Progenitor cell of endocrine pancreas (in vitro differentiated cells): ENCODE measurements at places on chromosomes 12 and 14.

DNA sequence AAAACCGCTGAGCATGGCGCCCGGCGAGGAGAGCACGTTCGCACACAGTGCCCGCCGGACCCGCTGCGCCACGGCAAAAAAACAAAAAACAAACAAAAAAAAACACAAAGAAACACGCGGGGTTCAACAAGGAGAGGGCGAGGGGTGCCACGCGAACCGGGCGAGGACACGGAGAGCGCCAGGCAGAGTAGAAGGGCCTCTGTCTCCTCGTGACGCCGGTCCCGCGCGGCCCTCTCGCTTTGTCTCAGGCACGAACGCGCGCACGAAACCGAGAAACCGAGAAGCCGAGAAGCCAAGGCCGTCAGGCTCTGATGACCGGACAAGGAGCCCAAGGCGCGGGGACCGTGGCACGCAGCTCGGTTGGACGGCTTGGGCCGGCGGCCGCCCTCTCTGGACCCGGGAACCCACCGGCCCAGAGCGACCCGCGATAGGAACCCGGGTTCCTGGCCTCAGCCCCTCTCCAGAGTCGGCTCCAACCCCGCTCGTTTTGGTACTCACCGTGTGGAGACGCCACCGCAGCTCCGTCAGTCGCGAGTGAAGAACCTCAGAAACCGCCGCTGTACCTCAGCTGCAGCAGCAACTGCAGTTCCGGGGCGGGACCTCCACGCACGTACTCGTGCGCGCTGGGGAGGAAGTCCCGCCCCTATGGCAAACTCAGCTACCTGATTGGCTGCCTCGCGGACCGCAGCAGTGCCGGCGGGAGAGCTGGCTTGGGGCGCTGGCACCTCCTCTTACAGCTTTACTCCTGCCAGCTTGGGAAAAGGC is at the start of the genes DDX24 and IFI27L1:
Gene DDX24 (minus strand): TSS at position 582 of the 765 bp plus-strand sequence. CDS start 1,460 bp downstream, outside the sequence.
Gene IFI27L1 (plus strand): TSS at position 690 of the 765 bp plus-strand sequence. CDS start 15,628 bp downstream, outside the sequence.
- DNase-seq = peak; percentile 92

DNA sequence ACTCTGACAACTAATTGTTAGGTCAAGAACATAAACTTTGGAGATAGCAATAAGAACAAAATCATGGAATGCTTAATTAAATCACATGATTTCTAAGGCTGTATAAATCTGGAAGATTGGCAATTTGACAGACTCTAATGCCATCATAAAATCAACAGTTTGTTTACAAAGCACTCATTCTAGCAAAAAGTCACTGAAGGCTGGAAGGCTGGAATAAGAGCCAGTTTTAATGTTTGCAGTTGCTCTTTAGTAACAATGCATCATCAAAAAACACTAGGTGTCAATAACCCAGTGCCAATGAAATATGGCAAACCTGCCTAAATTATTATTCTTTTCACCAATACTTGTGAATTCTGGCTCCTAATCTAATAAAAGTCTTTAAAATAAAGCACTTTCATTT is 65.0 kb downstream of the NUMB start:
- DNase-seq = no peak

GRCh38 chr14:56676042-56676441 is 96.4 kb downstream of the TMEM260 start:
- DNase-seq = no peak

GRCh38 chr12:1628666-1629337 is at the start of gene WNT5B:
Gene WNT5B (plus strand): TSS chr12:1629231. CDS start chr12:1631355, 2,124 bp downstream.
- DNase-seq = no peak

DNA sequence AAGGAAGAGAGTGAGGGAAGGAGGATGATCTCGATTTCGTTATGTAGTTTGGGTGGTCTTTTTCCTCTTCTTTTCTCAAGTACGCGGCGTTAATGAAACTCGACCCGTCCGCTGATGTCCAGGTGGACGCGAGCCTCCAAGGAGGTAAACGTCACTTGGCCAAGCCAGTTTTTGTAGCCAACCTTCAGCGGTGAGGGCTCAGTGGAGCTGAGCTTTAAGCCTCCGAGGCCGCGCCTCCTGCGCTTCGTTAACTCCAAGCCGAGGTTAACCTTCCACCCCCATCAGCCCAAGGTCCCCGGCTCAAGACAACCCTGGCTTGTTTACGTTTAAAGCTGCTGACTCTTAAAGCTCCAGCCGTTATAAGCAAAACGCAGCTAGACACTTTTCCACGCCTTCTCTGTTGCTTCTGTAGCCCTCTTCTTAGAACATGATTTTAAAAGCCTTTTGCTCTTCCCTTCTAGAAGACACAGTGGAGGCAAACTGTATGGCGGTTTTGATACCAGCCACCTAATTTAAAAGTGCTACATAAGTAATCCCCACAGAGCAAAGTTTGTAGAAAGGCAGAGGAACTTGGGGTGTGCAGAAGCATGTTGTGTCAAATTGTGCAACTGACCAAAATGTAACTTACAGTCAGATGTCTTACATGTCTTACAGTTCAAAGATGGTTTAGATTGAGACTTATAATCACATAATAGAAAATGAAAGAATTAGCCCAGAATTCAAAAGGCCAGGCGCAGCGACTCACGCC is 923 bp upstream of the ITPR2 start:
- DNase-seq = peak; percentile 54

DNA sequence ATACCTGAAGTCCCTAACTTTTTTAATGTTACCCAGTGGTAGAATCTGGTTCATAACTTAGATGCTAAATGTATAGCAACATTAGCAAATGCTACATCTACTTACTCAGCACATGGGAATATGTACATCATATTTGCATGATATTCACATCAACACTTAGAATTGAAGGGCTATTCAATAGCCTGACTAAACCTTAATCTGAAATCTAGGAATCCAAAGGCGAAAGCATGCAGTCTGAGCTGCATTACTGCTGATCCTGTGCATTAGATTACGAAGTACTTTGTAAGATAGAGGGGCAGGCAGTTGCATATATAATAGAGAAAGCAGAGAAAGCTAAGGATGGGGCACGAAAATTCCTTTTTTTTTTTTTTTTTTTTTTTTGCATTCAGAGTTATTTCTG is 40.4 kb downstream of the SLC38A4 start:
- no peak for DNase-seq

- no peak for DNase-seq
Measured at GRCh38 chr12:105640761-105641160, 310.3 kb downstream of the C12orf75 start.

DNA sequence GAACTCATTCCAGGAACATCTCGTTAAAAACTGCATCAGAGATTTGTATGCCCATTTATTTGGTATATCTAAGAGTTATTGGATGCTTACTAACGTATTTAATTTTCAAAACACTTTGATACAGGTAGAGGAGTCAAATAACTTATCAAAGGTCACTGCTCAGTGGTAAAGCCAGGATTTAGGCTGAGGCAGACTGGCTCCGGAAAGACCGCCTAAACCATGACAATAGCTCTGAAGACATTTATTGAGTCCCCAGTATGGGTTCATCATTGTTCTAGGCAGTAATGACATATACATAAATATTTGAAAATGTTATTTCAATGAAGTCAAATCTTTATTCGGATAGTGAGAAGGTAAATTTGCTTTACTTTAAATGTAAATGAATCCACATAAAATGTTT is 30.3 kb downstream of the WBP11 start:
- DNase-seq = no peak

DNA sequence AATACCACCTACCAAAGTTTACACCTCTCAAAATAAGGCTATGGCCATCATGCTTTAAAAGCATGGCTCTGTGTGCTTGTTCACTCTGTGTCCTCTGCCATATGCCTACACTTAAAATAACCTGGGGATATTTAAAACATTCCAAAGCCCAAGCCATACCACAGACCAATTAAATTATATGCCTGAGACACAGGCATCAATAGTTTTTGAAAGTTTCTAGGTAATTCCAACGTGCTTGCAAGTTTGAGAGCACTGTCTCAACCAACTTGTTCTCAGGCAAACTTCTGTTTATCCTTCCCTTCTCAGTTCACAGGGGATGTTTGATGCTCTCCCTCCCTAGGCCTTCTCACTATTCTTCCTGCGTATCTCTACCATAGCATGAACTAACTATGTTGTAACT is 3.4 kb upstream of the FRMD6 start:
- no peak for DNase-seq

DNA sequence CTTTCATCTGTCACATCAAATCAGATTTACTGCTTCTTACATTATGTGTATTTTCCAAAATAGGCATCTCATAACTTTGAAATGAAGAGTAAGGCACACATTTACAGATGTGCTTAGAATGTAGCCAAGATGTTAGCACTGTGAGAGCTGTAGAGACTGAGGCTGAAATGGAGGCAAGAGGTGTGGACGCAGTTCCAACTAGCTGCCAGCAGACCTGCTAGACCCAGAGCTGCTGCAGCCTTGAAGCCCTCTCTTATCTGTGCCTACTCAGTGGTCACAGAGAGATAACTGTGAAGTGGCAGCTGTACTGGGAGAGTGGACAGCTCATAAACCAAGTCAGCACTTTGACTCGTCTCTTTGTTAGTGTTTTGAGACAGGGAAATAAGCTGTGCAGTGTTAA is 470.9 kb downstream of the CCER1 start:
- DNase-seq = no peak

DNA sequence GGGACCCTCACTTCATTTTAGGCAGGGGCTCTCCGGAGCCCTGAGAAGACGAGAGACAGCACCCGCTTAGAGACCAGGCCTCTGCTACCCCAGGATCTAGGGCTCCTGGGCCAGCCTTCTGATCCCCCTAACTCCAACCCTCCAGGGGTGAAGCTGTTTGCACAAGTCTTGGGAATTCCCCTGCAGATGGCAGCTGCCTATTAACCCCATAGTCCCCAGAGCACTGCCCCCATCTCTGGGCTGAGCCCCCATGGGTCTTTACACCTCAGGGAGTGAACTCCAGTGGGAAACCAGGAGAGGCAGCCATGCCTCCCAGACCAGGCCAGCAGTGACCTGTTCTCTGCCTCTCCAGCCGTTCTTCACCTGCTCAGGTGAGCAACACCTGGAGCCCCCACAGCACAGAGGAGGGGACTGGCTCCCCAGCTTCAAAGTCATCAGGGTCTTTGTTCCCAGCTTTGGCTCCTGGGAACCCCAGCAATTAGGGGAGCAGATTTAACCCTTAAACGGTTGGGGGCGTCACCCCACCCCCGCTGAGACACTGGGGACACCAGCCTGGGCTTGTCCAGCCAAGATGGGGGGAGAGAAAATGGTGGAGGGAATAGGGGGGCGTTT is 2.3 kb downstream of the WNT10B start:
- DNase-seq = no peak

DNA sequence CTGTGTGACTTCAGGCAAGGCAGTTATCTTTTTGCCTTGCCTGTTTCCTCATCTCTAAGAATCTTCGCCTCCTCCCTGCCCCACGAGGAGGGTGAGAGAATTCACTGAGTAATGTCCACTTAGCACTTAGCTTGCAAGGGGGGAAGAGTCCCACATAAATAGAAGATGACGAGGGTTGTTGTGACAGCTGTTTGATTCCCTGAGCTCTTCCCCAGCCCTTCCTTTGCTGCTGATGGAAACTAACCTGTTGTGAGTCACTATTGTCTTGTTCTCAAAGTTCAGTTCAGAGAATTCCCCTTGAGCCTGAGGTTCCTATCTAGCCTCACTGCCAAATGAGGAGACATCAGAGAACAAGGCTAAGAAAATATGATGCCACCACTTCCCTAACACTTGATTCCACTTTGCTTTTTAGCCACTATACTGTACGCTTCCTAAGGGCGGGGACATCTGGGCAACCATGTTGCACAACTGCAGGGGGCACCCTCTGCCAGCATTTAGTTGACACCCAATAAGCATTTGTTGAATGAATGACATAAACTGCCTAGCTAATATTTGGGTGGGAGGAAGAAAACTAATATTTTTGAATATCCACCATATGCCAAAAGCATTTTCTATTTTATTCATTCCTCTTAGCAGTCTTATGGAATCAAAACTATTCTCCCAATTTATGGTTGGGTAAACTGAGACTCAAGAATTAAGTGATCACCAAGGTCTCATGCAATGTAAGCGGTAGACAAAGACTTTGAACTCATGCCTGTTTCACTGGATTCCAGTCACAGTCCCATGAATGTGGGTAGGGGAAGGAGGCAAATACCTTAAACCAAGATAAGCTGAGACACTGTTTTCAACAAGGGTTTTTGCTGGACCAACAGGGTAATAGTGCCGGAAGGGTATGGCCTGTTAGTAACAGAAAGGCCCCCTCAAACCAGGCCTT is 77.6 kb downstream of the ZFP36L1 start:
- no peak for DNase-seq

GRCh38 chr14:56816574-56817391 is 6.5 kb upstream of the OTX2 start:
- no peak for DNase-seq

GRCh38 chr14:42374332-42374731 is 767.7 kb downstream of the LRFN5 start:
- DNase-seq = no peak

DNA sequence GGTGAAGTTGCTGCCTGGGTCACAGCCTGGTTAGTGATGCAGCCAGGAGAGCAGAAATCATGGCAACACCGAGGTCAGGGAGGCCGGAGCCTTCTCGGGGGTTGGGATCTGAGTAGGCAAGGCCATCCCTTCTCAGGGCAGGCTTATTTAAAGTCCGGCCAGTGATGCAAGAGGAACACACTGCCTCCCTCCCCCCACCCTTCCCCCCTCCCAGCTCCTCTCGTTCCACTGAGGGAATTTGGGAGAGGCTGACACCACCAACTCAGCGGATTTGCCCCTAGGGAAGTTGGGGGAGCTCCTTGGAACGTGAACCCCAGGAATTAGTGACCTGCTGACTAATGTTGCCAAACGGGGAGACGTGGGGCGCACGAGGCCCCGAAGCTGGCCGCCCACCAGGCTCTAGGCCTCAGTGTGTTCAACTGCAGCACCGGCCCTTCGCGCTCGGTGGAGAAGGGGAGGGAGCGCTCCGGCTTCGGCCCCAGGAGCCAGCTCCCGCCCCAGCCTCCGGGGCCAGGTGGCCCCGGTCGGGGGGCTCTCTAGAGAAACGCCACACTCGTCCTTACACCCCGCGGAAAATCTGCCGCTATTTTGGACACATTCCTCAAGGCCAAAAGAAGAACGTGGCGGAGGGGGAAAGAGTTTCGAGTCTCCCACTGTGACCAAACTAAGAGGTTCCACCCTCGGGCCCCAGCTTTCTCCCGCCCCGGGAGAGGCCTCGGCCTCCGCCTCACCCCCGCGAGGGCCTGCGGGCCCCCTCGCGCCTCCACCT is 1.6 kb downstream of the CTDSP2 start:
- DNase-seq = peak; percentile 23

DNA sequence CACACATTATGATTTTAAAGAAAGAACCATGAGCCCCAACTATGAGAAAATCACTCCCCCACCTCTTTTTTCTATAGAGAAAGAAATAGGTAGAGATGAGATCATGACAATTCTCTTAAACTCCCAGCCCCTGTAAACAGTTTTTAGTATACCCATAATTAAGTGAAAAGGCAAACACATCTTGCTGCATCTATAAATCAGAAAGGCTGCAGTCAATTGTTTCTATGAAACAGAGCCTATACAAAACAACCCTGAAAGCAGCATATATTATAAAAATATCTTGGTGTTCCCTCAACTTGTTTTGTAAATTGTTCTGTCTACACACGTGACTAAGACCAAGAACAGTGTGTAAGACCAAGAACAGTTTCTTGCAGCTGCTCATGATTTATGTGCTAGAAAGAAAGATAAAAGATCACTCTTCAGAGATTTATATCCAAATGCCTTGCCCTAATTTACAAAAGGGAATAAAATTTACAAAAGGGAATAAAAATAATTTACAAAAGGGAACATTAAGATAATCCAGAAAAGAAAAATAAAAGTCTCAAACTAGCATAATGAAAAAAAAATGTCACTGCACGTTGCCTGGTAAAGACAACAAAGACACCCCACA is 4.8 kb downstream of the KITLG start:
- DNase-seq = no peak
